Naive thymus-derived CD4-positive, alpha-beta T cell (primary cell): ENCODE measurements at places on chromosomes 7 and 10.
A peak's percentile ranks its signal among the peaks of the same experiment; 100 is the strongest.

- H3K27ac ChIP-seq, result no peak overlapping the region
- no peaks in the 10 kb centered on the region for H3K27me3 ChIP-seq
- no peaks in the 10 kb centered on the region for H3K4me1 ChIP-seq
- H3K4me3 ChIP-seq, result no peak overlapping the region
- DNase-seq, result no peak
These were observed 109.0 kb downstream of the TACC2 start for GRCh38 chr10:122097935-122098334.

DNA sequence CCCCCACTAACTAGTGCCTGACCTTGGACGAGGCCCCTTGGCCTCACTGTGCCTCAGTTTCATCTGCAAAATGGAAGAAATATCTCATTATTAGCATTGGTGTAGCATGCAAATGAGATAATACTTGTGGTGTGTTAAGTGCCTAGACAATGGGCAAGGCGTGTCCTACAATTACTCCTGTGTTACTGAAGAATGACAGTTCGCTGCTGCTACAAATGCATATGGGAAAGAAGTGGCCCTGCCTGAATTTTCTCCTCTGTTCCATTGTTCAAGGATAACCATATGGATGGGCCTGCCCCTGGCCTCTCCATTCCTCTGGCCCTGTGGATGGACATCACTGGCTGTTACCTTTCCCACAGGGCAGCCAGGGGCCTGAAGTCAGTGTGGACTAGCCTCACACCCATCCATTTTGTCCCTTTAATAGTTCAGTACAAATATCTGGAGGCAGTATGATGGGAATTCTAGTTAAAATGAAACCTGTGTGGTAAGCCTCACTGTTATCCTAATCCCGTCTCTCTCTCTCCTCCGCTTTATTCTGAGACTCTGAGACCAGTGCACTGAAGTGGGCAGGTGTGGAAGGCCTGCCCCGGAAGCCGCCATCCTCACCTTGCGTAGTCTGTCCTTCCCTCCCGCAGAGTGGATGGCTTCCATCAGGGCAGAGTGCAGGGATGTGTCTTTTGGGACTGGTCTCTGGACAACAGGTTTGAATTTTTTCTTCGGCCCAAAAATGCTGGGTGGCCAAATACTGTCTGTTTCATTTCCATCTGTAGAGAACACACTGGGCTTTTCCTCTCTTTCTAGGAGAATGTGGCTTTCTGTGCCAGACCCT, 244.6 kb upstream of the GRB10 start:
- no peak overlapping the region for H3K4me3 ChIP-seq
- no peak for DNase-seq
- no peaks in the 10 kb centered on the region for H3K4me1 ChIP-seq
- no peak overlapping the region for H3K27ac ChIP-seq

- H3K4me3 ChIP-seq, result no peak overlapping the region
- no peaks in the 10 kb centered on the region for H3K27me3 ChIP-seq
- H3K4me1 ChIP-seq, result no peaks in the 10 kb centered on the region
- no peak overlapping the region for H3K27ac ChIP-seq
- DNase-seq, result no peak
- H3K36me3 ChIP-seq, result no peaks in the 10 kb centered on the region
These were observed 146.1 kb upstream of the TMEM196 start for GRCh38 chr7:19919261-19920095.

- no peaks in the 10 kb centered on the region for H3K27me3 ChIP-seq
- no peak for DNase-seq
- H3K4me1 ChIP-seq, result no peaks in the 10 kb centered on the region
- H3K27ac ChIP-seq, result no peak overlapping the region
These were observed 17.6 kb downstream of the PDSS1 start for GRCh38 chr10:26715137-26715487.

GRCh38 chr10:114577133-114577532, 80.9 kb downstream of the ABLIM1 start:
- no peaks in the 10 kb centered on the region for H3K4me1 ChIP-seq
- H3K27me3 ChIP-seq, result no peaks in the 10 kb centered on the region
- no peak for DNase-seq
- H3K27ac ChIP-seq, result no peak overlapping the region

- H3K27me3 ChIP-seq, result no peaks in the 10 kb centered on the region
- no peak overlapping the region for H3K4me3 ChIP-seq
- H3K36me3 ChIP-seq, result no peaks in the 10 kb centered on the region
- DNase-seq, result no peak
- H3K27ac ChIP-seq, result no peak overlapping the region
These were observed 110.1 kb downstream of the TNS3 start for GRCh38 chr7:47471831-47472230.

GRCh38 chr10:514137-514671, 175.3 kb downstream of the DIP2C start:
- no peaks in the 10 kb centered on the region for H3K4me1 ChIP-seq
- no peak for DNase-seq
- H3K4me3 ChIP-seq, result no peak overlapping the region
- H3K36me3 ChIP-seq, result no peaks in the 10 kb centered on the region
- H3K27me3 ChIP-seq, result no peaks in the 10 kb centered on the region

DNA sequence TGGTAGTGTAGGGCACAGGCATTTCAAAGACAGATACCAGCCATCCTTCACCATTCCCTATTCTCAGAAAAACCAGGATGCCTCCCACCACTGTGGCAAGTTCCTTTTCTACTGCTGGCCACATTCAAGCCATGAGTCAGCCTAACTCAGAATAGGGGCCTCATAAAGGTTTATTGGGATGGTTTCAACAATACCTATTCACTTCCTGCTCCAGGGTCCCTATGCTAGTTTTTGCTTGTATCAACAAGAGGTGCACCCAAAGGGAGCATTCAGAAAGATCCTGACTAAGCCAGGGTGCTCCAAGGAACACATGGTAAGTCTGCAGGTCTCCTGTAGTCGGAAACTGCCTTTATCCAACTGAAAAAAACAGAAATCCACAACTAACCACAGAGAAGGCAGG, 76.9 kb upstream of the EGR2 start:
- H3K4me3 ChIP-seq, result no peak overlapping the region
- DNase-seq, result no peak
- H3K27me3 ChIP-seq, result no peaks in the 10 kb centered on the region
- H3K36me3 ChIP-seq, result no peaks in the 10 kb centered on the region
- no peaks in the 10 kb centered on the region for H3K4me1 ChIP-seq

DNA sequence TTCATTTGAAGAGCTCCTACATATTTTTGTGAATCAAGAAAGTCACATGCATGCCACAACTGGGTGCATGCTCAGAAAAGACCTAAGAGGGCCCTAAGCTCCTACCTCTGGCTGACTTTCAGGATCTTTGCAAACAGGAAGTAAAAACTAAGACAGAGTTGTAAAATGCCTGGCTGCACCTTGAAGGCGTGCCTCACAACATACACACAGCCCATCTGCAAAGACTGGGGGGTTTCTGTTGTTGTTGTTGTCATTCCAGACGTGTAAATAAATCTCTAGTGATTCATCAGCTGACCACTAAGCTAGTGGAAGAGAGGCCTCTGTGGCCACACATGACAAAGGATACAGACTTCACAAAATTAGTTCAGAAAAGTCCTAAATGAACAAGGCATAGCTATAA, 31.8 kb downstream of the SMURF1 start:
- no peak for DNase-seq
- H3K4me3 ChIP-seq, result no peak overlapping the region
- peak overlapping the region; percentile 47 for H3K27ac ChIP-seq
- H3K4me1 ChIP-seq, result no peaks in the 10 kb centered on the region
- H3K27me3 ChIP-seq, result no peaks in the 10 kb centered on the region
- H3K36me3 ChIP-seq, result no peaks in the 10 kb centered on the region

- no peak overlapping the region for H3K27ac ChIP-seq
- no peaks in the 10 kb centered on the region for H3K27me3 ChIP-seq
- H3K4me1 ChIP-seq, result no peaks in the 10 kb centered on the region
- H3K4me3 ChIP-seq, result no peak overlapping the region
These were observed 29.3 kb downstream of the CYCS start for GRCh38 chr7:25095516-25096345.

GRCh38 chr7:156115582-156115981, 303.3 kb upstream of the SHH start:
- no peaks in the 10 kb centered on the region for H3K4me1 ChIP-seq
- no peak overlapping the region for H3K4me3 ChIP-seq
- DNase-seq, result no peak
- no peaks in the 10 kb centered on the region for H3K27me3 ChIP-seq

GRCh38 chr10:125983161-125983560, 86.8 kb downstream of the FANK1 start:
- H3K4me3 ChIP-seq, result no peak overlapping the region
- no peak for DNase-seq
- no peaks in the 10 kb centered on the region for H3K27me3 ChIP-seq
- no peak overlapping the region for H3K27ac ChIP-seq
- no peaks in the 10 kb centered on the region for H3K36me3 ChIP-seq

- no peaks in the 10 kb centered on the region for H3K27me3 ChIP-seq
- no peak overlapping the region for H3K4me3 ChIP-seq
- no peak overlapping the region for H3K27ac ChIP-seq
- no peak for DNase-seq
- no peaks in the 10 kb centered on the region for H3K4me1 ChIP-seq
- H3K36me3 ChIP-seq, result no peaks in the 10 kb centered on the region
These were observed 39.6 kb downstream of the JAZF1 start for GRCh38 chr7:28140979-28141378.

DNA sequence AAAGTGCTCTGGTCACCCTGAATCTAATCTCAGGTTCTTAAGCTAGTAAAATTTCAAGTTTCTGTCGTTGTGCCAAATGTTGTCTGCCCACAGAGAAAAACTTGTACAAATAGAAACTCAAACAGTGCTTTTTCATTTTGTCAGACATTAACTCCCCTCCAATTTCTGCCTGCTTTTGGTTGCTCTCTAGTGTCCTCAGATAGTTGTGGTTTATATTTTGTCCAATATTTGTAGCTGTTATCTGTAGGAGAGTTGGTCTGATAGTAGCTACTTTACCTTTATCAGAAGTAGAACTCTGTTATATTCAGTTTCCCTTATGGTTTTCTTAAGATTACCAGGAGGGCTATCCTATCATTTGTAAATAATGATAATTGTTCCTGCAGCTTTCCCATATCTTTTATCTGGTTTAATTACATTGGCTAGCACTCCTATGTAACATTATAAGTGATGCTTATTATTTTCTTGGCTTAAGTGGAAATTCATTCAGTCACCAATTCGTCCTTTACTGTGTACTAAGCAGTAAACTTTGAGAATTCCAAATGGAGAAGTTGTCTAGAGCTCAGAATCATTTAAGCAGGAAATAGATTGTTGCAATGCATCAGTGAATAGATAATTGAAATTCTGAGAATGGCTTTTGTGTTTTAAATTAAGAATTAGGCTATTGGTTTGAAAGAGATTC, 91.0 kb downstream of the ANKIB1 start:
- no peaks in the 10 kb centered on the region for H3K4me1 ChIP-seq
- no peaks in the 10 kb centered on the region for H3K36me3 ChIP-seq
- no peak overlapping the region for H3K27ac ChIP-seq
- H3K4me3 ChIP-seq, result no peak overlapping the region
- H3K27me3 ChIP-seq, result no peaks in the 10 kb centered on the region

GRCh38 chr10:70587045-70587658, 15.4 kb downstream of the PRF1 start:
- H3K27me3 ChIP-seq, result no peaks in the 10 kb centered on the region
- no peaks in the 10 kb centered on the region for H3K4me1 ChIP-seq
- no peak for DNase-seq
- no peaks in the 10 kb centered on the region for H3K36me3 ChIP-seq
- H3K27ac ChIP-seq, result no peak overlapping the region

DNA sequence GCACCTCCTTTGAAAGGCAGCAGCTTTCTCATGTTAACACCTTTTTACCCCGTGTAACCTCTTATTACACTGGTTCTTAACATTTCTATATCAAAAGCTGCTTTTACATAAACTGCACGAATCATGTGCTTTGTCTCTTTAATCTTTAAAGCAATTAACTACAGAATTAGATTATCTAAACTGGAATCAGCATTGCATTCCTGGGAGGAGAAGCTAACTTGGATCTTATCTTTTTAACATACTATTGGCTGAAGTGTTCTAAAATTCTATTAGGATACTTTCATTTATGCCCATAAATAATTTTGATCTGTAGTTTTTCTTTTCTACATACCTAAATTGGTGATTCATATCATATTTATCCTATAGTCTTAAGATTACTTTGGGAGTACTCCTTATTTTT, 428.4 kb upstream of the IGFBP3 start:
- no peaks in the 10 kb centered on the region for H3K27me3 ChIP-seq
- no peak overlapping the region for H3K27ac ChIP-seq
- H3K36me3 ChIP-seq, result no peaks in the 10 kb centered on the region
- DNase-seq, result no peak
- H3K4me1 ChIP-seq, result no peaks in the 10 kb centered on the region

GRCh38 chr7:96246919-96247318, 75.0 kb downstream of the SLC25A13 start:
- no peaks in the 10 kb centered on the region for H3K36me3 ChIP-seq
- no peak overlapping the region for H3K27ac ChIP-seq
- no peaks in the 10 kb centered on the region for H3K27me3 ChIP-seq
- no peak for DNase-seq
- H3K4me3 ChIP-seq, result no peak overlapping the region
- no peaks in the 10 kb centered on the region for H3K4me1 ChIP-seq

DNA sequence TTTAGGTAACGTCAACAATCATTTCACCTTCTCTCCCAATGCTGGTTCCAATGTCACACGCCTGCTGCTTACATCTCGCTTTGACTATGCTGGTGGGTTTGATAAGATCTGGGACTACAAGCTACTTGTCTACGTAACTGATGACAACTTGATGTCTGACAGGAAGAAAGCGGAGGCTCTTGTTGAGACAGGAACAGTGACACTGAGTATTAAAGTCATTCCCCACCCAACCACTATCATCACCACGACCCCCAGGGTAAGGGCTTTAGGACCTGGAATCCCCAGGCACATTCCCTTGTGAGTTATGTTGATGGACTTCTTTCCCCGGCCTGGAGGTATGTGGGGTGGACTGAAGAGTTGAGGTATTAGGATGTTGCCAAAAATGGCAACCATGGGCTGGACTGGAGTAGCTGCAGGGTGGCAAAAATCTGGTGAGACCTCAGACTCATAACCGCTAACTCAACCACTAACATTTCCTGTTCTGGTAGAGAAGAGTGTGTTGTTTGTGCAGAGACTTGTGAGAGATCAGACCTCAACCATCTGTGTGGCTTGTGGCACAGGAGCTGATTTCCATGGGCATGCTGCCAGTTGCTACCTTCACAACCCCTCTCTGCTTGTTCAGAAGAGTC, 59.2 kb downstream of the CDHR3 start:
- H3K27ac ChIP-seq, result peak overlapping the region; percentile 87
- peaks cover 30% of the 10 kb centered on the region for H3K4me1 ChIP-seq
- peak; percentile 93 for DNase-seq
- no peaks in the 10 kb centered on the region for H3K27me3 ChIP-seq
- H3K36me3 ChIP-seq, result no peaks in the 10 kb centered on the region
